ENCODE measurements at places on chromosomes 2 and 18. TPM values are rescaled to one million over a fixed set of nuclear protein-coding genes. Genes with fewer than 3 reads are reported as not detected.

Gene ADAM23
- total RNA-seq = 28.9 TPM

Gene TWIST2
- 20.7 TPM for total RNA-seq

Gene UGT1A8
- total RNA-seq = not detected

Gene PLGLB2
- total RNA-seq = 1.3 TPM

Gene COL4A3
- 3.5 TPM for total RNA-seq

Gene MC4R
- total RNA-seq = not detected

Gene NXPH2
- total RNA-seq = 0.33 TPM

Gene LMAN1
- total RNA-seq = 319 TPM

Gene MBP
- 12.7 TPM for total RNA-seq

Gene LRRC30
- not detected for total RNA-seq

Gene UBR3
- 40.0 TPM for total RNA-seq

Gene LINC00305
- total RNA-seq = not detected

Gene CIDEA
- total RNA-seq = 0.13 TPM

Gene SLC38A11
- total RNA-seq = 0.13 TPM

Gene PLCD4
- 2.0 TPM for total RNA-seq

Gene ANKRD62
- not detected for total RNA-seq

Gene UGT1A5
- total RNA-seq = not detected

Gene RPRM
- total RNA-seq = not detected

Gene CERKL
- not detected for total RNA-seq

Gene SPHKAP
- 0.13 TPM for total RNA-seq

Gene TAF1B
- 22.4 TPM for total RNA-seq

Gene TOGARAM2
- total RNA-seq = under 0.01 TPM

Gene PRSS56
- not detected for total RNA-seq

Gene BMP10
- not detected for total RNA-seq

Gene RGPD4
- not detected for total RNA-seq

Gene CXCR1
- total RNA-seq = not detected

Gene RAX
- total RNA-seq = not detected

Gene IL37
- not detected for total RNA-seq

Gene PARD6G
- total RNA-seq = 1.7 TPM

Gene CSRNP3
- total RNA-seq = 1.4 TPM

Measured in smooth muscle cell of the pulmonary artery (primary cell).